Activated naive CD8-positive, alpha-beta T cell treated with anti-CD3 and anti-CD28 coated beads for 36 hours (primary cell): ENCODE measurements at places on chromosomes 1 and 21.

DNA sequence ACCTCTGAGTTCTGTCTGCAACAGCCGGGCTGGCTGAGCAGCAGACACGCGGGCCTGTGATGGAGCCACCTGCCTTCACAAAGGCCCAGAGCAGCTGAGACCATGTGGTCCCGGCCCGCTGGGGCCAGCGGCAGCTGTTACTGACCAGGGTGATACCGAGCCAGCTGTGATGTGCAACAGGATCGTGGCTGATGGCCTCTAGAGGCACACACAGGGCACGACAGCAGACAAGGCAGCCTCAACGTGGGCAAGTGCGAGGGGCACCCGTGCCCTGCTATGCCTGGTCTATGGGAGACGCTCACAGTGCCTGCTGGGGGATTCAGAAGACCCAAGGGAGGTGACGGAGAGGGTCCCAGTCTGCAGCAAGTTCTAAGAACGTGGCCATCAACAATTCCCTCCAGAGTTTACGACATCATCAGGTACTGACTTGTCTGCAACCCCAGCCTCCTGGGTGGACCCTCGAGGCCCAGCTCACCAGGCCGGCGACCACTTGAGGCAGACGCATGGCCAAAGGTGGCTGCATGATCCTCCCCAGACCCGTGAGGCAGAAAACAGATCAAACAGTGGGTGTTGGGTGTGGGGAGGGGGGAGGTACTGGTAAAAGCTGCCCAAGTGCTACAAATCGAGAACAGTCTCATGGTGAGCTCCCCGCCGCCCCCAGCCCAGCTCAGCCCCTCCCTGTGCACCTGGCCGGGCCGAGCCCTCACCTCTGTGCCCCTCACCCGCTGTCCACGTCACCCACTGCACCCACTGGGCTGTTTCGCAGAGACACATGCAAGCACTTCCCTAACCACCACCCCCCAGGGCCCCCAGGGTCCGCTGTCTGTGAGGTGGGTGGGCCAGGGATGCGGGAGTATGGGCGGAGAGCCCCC is 6.0 kb downstream of the POFUT2 start:
- no peak for DNase-seq

DNA sequence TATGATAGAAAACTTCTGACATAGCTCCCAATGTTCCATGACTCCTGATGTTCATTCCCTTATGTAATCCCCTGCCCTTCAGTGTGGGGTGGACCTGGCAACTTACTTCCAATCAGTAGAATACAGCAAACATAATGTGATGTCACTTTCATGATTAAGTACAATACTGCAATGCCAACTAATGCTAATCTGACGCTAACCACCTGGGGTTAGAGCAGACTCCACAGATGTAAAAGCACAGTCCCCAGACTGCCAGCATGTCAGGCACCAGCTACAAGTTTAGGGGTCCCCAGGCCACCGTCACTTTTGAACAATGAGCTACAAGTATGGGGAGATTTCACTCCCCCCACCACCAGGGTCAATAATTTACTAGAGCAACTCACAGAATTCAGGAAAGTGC is 32.3 kb upstream of the FBXO28 start:
- no peak for DNase-seq

GRCh38 chr1:93814059-93814794 is 64.8 kb downstream of the DNTTIP2 start:
- peak; percentile 28 for DNase-seq

DNA sequence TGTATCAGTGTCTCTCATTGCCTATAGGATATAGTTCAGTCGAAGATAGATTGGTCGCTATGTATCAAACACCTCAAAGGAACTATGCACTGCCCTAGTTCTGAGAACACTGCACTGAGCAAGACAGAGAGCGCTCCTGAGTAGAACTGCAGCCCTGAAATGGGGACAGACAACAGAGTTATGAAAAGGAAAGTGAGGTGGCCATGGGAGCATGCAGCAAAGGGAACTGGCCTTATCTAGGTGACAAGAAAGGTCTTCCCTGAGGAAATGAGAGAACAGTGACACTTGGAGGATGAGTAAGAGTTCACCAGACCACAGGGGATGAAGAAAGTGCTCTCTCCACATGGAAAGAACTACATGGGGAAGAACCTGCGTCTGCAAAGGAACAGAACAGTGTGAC is 7.5 kb upstream of the G0S2 start:
- DNase-seq: no peak

DNA sequence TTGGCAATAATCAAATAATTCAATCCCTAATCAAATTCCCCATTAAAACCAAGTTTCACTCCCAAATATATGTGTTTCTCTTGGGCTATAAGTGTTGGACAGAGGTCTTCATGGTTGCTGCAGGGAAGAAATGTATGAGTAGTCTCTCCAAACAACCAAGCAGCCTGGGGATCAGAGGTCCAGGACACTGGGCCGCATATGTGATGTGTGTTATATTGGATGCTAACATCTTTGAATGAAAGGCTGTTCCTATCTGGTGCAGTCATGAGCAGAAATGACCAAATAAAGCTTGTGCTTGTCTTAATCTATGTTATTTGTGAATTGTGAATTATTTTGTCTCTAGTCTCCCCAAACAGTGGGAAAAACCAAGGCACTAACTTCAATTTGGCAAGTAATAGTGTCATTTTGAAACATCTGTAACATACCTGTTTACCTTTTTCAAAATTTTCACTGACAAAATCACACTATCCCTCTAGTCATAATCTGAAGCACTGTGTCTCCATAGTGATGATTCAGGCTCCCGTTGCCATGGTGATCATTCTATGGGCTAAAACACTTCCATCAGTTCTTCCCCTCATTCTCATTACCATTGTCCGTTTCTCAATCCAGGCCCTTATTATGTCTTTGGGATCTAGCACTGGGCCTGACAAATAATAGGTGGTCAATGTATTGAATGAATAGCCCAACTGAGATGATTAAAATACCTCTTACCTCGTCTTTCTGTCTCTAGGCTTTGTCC is 12.5 kb upstream of the TADA1 start:
- no peak for DNase-seq

DNA sequence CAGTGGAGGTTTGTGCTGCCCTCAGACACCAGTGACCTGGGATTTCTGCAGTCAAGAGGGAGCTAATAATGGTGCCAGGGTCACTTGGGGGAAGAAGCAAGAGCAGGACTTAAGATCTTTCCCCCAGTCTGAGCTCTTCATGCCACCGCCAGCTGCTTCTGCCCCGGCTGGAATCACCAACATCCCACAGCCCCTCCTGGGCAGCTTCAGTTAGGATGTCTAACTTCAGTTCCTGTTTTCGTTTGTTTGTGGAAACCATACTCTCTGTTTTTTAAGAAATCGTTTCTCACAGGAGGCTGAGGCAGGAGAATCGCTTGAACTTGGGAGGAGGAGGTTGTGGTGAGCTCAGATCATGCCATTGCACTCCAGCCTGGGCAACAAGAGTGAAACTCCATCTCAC is 25.6 kb upstream of the PRDM2 start:
- DNase-seq: no peak

DNA sequence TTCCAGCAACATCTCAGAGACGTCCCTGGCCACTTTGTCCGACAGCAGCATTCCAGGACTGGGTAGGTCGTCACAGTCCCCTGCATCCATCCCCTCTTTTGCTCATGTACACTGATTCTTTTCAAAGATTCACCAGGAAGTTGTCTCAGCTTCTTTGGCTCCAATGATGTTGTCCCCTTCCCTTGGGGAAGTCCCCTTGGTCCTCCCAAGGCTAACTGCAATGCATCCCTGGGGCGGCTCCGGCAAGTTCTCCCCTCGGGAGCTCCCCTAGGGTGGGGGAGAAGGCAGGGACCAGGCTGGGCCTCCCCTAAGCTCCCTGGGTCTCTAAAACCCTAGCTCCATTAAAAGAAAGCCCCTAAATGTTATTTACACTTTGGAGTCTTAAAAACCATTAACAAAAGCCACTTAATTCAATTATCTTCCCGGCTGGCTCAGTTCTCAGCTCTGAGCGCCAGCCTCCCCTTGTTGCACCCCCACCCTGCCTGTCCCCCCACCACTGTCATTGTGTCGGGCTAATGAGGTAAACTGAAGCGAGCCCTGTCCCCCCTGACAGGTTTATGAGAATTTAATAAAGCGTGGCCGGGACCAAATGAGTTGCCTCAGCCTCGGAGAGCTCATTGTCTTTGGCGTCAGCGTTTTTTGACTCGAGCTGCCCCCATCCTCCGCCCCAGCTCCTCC is 25.3 kb downstream of the KNCN start:
- no peak for DNase-seq

- DNase-seq: no peak
Measured at GRCh38 chr1:85289848-85290335, 13.5 kb upstream of the BCL10 start.

- no peak for DNase-seq
Measured at GRCh38 chr1:244727871-244728474, 75.0 kb downstream of the DESI2 start.

GRCh38 chr1:19942088-19942487 is 18.7 kb upstream of the PLA2G2E start:
- DNase-seq: no peak

- DNase-seq: peak; percentile 68
Measured at GRCh38 chr1:160400223-160400645, at the start of gene VANGL2. VANGL2 (plus strand) TSS chr1:160400564; CDS start chr1:160415838, 15,274 bp downstream.

GRCh38 chr1:201137579-201138310 is 10.8 kb upstream of the ASCL5 start:
- DNase-seq: no peak

DNA sequence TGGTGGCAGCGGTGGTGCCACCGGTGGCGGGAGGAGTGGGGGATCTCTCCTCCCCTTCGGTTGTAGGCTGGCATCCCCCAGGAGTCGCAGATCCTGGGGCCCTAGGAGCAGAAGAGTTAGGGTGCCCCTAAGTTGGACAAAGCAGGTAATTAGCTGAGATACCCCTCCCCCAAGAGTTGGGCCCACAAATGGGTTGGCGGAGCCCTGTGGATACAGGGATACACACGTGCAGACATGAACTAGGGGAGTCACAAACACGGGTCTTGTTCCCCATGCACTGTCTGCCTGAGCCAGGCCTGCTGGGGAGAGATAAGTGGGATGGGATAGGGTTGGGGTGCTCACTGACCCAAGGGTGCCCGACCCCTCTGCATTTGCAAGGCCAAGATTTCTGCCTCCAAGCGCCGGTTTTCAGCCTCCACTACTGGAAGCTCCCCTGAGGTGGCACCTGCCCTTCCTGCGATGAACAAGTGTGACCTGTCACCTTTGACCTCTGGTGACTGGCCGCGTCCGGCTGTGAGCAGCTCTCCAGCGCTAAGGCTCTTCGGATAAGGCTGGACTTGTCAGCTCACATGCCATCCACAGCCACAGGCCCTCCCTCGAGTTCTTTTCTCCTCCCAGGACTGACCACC is 1.8 kb downstream of the CCDC17 start:
- no peak for DNase-seq

- no peak for DNase-seq
Measured at GRCh38 chr1:186142916-186143315, 232.1 kb downstream of the TPR start.

DNA sequence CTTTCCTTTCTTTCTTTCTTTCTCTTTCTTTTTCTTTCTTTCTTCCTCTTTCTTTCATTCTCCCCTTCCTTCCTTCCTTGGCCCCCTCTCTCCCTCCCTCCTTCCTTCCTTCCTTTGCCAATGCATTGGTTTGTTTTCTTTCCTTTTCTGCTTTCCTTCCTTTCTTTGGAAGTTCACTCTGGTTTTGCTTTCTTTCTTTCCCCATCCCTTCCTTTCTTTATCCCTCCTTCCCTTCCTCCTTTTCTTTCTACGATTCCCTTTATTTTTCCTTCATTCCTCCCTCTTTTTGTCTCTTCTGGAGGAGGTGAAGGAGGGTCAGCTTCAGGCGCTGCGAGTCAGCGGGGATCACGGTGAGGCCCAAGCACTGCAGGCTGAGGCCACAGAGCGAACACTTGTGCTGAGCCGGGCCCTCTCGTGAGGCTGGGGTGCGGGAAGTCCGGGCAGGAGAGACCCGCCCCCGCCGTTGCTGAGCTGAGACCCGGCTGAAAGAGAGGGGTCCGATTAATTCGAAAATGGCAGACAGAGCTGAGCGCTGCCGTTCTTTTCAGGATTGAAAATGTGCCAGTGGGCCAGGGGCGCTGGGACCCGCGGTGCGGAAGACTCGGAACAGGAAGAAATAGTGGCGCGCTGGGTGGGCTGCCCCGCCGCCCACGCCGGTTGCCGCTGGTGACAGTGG is 1.5 kb downstream of the SIM2 start:
- DNase-seq: no peak

- no peak for DNase-seq
Measured at GRCh38 chr1:29912425-29912824, 676.1 kb downstream of the PTPRU start.

GRCh38 chr1:215543191-215543606 is 23.9 kb upstream of the KCTD3 start:
- no peak for DNase-seq

DNA sequence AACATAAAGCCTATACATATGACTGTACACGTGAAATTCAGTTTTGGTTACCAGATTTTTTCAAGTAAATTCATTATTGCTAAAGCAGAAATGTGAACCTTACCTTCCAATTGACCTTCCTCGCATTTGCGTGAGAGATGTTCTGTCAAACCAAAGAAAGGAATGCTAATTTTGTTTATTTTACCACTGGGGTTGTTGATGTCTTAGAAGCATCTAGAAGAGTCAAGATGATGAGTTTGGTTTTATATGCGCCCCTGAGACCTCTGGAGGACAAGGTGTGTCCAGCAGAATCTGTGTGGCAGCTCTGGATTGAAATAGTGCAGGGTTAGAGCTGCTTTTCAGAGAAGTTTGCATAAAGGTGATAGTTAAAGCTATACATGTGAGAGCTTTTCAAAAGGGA is 48.4 kb downstream of the ZBTB40 start:
- no peak for DNase-seq

GRCh38 chr1:71850936-71851335 is 431.4 kb downstream of the NEGR1 start:
- no peak for DNase-seq

DNA sequence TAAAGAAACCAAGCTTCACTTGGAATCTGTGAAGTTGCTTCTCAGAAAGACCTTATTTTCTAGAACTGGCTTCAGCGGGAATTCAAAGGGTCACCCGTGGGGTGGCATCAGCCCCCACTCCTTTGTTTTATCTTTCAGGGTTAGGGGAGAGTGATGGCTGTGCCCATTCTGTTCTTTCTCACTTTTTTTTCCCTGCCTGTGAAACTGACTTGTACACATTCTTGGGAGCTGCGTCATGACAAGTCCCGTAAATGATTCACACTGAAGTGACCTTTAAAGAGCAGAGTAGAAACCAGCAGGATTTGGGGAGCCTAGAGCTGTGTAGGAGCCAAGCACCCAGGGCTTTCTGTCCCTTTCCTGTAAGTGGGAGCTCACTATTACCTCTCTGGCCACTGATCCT is 43.8 kb downstream of the SLC44A3 start:
- no peak for DNase-seq
